ENCODE measurements at places on chromosomes 3 and 15. TPM values are rescaled to one million over a fixed set of nuclear protein-coding genes. Genes with fewer than 3 reads are reported as not detected.
A peak's percentile ranks its signal among the peaks of the same experiment; 100 is the strongest.

DNA sequence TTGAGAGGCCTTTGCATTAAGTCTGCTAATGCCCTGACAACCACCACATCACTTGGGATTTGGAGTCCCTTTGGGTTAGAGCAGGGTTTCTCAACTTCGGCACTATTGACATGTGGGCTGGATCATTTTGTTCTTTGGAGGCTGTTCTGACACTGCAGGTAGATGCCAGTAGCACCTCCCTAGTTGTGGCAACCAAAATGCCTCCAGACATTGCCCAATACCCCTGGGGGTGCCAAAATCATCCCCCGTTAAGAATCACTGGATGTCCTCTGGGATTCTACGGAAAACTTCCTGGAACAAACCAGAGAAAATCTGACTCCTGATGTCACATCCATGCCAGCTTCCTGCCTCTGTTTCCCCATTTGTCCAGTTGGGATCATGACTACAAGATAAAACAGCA, 37.2 kb upstream of the BLM start:
- DNase-seq = no peak

DNA sequence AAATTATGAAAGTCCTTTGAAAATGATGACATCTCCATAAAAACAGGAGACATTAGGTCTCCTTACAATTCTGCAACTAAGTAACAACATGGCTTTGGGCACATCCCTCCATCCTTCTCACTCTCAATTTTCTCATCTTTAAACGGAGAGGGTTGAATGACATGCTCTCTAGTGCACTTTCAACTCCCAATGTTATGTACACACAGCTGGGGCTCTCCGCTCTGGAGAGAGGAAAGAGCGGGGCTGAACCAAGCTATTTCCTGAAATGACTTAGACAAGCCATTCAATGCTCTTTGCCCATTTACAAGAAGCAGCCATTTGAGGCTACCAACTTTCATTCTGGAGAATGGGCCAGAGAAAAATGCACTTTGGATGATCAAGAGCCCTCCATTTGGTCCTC, 144.2 kb upstream of the BNIP2 start:
- DNase-seq = no peak

GRCh38 chr3:103381296-103382079, 946.7 kb downstream of the ZPLD1 start:
- no peak for DNase-seq

Gene TIMP4
- 0.22 TPM for total RNA-seq

- DNase-seq = peak; percentile 100
These were observed 14.3 kb downstream of the KAT2B start for GRCh38 chr3:20054549-20054987.

- DNase-seq = peak; percentile 56
These were observed 13.5 kb downstream of the SLC28A2 start for GRCh38 chr15:45265506-45265905.

Gene GOLGA6A
- not detected for total RNA-seq

- no peak for DNase-seq
These were observed 56.6 kb upstream of the PRTG start for GRCh38 chr15:55799291-55800212.

DNA sequence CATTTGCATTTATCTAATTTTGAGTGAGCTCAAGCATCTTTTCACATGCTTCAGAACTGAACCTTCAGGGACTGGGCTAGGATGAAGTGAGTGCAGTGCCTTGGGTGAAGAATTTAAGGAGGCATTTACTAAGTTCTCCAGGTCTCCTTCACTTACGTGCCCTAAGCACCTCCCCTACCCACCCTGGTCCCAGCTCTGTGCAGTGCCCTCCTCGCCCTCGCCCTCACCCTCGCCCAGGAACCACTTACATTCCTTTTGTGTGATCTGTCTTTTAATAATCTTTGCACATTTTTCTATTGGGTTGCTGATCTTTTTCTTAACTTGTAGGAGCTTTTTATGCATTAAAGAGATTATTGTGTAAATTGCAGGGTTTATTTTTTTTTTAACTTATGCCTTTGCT, 322.6 kb downstream of the THSD4 start:
- DNase-seq = no peak

Gene PRSS50
- total RNA-seq = not detected

DNA sequence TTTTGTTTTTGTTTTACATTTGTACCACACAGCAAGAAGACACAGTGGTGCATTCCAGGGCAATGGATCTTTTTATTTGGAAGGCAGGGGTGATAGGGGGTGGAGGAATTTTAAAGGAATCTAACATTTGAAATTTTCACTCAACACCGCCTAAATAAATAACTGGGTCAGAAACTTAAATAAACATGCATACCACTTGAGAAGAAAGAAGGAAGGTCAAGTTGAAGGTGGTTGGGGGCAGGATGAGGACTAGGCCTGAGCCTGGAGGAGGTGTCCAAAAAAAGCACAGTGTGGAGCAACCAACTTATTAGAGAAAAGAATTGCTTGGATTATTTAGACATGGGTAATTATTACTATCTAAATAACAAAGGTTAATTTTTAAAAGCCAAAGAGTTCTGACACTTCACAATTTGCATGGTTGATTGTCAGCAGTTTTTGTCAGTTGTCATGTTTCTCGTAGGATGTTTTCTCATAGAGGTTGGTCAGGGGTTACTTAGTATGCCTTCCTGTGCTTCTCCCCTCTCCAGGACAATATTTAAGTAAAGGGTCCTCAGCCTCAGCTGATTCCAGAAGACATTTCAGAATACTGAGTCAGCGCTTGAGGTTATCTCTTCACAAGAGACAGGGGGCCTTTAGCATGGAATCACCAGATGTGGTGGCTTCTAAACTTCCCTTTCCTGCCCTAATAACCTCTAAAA, 173.7 kb upstream of the SLC2A2 start:
- no peak for DNase-seq

GRCh38 chr15:98668566-98669308, 20.4 kb downstream of the IGF1R start:
- no peak for DNase-seq

DNA sequence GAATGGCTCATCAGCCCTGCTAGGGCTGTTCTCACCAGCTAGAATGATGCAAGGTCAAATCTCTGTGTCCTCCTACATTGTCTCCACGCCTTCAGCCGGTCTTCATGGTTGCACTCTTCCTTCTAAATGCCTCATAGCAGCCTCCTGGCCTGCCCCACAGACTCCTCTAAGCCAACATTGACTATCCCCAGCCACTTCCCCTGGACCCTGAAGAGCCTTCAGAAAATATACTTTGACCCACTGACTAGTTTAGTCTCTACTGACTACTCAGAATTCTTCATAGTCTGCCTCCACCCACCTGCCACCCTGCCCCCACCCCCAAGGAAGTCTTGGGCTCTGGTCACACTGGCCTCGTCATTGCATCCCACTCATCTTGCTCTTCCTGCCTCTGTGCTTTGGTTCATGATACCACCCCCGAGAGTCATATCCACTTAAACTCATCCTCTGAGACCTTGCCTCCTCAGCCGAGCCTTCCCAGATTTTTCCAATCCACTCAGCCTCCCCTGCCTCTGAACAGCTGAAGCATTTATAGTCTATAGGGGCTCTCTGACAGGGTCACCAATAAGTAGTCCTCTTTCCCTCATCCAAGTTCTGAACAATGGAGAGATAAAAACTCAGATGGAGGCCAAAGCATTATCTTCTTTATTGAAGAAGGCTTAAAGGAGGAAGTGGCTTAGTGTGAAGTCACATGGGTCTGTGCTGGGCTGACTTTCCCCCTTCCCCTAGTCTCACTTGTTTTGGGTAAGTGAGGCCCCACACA, 9.5 kb upstream of the DOCK3 start:
- no peak for DNase-seq

DNA sequence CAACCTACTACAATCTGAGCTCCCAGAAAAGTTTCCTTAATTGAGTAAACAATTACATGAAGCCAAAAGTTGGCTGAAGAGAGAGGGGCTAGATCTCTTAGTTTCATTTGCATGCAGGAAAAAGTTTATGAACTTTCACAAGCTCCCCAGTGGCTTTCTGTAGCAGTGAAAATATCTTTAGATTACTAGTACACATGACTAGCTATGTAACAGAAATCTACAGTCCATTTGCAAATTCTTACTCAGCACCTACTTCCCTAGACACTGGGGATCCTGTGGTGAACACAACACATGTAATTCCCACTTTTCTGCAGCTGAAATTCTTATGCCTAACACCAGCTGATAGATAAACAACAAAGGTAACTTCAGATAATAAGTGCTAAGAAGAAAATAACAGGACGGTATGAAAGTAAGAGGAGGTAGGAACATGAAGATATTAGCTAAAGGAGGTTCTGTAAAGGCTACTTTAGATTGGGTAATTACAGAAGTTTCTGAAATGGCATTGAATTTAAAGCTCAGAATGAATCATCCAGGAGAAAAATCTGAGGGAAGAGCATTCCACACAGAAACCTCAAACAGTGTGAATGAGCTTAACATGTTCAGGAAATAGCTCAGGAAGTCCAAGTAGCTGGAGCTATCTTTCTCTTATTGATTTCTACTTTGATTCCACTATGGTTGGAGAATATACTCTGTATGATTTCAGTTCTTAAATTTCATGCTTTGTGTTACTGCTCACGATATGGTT, 204.8 kb downstream of the MAGI1 start:
- DNase-seq = peak; percentile 41

Gene ISLR
- not detected for total RNA-seq

DNA sequence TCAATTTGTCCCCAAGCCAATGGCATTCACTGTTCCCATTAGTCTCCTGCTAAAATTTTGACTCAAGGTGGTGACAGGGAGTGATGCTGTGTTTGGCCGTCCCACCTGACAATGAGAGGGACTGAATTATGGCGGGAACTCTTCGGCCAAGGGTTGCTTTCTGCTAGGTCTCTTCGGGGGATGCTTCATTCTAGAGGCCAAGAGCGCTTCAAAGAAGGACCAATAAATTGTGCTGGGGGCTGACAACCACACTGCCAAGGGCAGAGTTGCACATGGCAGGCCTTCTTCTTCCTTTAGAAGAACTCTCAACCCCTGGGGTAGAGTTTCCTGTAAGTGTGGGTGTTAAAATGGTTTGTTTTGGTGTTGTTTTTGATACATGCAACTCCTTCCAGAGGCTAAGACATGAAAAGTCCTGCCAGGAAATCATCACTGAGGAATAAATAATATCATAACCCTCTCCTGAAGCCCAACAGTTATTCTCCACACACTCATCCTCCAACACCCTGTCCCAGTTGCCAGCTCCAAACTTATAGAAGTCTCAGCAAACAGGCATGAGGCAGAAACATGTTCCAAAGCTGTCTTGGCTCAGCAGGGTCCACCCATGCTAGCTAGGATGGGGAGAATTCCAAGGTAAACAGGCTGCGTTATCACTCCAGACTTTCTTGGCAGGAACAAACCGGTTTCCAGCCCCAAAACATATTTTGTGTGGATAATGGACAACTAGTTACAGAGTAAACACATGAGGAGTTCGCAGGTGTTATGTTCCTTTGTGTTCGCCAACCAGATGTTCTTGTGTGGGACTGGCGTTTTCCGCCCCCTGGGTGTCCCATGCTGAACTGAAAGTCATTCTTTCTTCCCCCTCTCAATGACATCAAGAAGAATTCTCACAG, 396.7 kb upstream of the RGMA start:
- DNase-seq = no peak

DNA sequence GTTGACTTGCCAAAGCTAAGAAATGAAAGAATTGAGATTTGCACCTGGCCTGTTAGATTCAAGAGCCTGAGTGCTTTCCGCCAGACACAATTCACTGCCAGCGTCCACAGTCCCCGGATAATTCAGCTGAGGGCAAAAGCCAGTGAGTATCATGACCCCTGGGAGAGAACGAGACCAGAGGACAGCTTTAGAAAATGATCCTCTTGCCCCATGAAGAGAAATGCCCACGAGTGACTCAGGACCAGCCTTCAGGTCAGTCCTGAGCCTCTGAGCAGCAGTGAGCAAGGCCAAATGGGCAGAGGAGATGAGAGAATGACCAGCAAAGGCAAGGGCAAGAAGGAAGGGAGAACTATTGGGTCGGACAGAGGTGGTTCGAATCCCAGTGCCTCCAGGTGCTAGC, 273.5 kb downstream of the FAM43A start:
- DNase-seq = no peak

DNA sequence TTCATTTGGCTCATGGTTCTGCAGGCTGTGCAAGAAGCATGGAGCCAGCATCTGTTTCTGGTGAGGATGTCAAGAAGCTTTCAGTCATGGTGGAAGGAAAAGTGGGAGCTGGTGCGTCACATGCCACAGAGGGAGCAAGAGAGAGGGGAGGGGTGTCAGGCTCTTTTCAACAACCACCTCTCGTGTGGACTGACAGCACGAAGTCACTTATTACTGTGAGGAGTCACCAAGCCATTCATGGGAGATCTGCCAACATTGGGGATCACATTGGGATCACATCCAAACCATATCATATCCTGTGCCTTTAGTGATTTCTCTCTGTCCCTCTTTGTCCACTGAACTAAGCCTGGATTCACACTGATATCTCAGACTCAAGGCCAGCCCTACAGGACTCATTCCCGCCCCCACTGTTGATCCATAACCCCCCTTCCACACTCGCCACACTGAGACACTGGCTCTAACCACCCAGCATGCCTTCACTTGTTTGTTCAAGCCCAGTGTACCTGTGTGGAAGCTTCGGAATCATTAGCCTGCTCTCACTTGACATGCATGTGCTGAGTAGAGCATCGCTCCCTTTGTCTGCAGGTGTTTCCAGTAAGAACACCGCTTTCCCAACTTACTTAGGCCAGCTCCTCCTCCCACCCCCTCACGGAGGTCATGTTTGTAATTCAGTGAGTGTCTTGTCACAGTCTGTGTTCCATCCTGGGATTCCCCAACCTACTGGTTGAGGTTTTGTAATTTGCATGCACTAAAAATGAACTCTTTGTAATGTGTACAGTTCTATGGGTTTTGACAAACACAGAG, 132.2 kb downstream of the KLF13 start:
- DNase-seq = no peak

DNA sequence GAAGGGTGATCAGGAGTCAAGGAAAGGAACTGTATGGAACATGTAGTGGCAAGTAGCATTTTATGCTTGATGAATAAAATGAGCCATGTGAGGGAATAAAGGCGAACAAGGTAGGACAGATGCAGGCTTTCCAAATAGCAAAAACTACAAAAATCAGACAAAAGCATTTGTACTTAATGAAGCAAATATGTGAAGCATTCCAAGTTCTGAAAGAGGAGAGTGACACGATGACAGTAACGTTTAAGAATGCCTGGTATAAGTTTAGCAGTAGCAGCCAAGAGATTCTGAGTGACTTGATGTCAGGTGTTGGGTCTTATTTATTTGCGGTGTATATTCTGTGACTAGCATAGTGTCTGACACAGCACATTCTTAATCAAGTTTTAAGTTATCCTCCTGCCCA, 408.2 kb upstream of the RASGRP1 start:
- no peak for DNase-seq
